Stimulated activated CD8-positive, alpha-beta memory T cell treated with anti-CD3 and anti-CD28 coated beads, Interleukin-4, amount 100 ng/mL, for 1 hour (primary cell): ENCODE measurements at places on chromosomes 6 and 20.

DNA sequence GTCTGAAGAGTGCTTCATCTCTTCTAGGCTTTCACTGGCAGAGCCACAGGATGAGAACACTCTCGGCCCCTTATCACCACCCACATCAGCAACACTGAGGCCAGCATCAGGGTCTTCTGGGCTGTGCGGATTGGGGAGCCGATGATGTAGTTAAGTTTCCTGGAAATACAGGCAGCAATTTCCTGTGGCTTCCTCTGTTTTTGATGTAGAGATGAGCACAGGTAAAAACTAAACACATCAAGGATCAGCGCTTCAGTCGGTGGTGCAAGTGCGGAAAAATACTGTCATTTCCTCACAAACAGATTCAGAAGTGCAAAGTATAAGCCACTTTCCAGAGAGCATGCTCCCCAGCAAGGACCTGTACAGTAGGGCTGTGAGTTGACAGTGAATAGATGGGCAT lies 62.6 kb downstream of the BACH2 start:
- DNase-seq, result no peak

DNA sequence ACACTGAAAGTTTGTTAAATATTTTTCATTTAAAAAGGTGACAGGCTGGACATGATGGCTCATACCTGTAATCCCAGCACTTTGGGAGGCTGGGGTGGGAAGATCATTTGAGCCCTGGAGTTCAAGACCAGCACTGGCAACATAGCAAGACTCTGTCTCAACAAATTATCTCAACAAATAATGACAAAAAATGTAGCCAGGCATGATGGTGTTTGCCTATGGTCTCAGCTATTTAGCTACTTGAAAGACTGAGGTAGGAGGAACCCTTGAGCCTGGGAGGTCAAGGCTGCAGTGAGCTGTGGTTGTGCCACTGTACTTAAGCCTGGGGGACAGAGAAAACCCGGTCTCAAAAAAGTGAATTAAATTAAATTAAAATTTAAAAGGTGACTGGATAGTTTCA lies 56.0 kb upstream of the C6orf118 start:
- no peak for DNase-seq

GRCh38 chr6:157728183-157728881 lies 94.7 kb upstream of the SNX9 start:
- no peak for DNase-seq

GRCh38 chr6:116073765-116074440 lies 13.2 kb upstream of the FRK start:
- DNase-seq, result no peak

DNA sequence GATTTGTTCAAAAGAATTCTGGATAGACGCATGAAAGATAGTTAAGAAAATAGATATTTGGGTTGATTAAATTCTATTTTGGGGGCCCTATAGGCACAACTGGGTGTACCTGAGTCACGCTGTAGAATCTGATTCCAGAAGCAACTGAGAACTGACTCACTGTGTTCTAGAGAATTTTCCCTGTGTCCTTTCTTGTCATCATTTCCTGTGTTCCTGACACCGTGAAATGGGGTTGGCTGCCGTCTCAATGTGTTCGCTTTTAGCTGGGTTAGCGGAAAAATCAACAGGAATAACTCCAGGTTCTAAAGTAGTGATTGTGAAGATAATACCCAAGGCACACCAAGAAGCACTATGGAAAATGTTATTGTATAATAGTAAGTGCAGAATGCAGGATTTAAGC lies 5.0 kb downstream of the GCNT2 start:
- no peak for DNase-seq

DNA sequence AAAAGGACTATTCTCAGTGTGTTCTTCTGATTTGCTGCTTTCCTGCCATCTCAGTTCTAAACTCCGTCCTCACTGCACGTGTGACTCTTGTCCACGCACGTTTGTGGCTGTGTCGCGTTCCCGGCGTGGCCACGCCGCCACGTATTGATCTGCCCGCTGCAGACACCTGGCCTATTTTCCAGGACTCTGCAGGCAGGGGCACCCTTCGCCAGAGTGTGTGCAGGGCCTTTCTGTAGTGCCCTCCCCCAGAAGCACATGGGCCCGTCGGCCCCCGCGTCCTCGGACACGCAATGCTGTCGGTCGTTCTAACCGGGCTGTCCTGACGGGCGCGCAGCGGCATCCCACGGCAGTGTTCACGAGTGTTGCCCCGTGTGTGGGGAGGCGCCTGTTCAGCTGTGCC lies 87.6 kb downstream of the YTHDF1 start:
- no peak for DNase-seq

DNA sequence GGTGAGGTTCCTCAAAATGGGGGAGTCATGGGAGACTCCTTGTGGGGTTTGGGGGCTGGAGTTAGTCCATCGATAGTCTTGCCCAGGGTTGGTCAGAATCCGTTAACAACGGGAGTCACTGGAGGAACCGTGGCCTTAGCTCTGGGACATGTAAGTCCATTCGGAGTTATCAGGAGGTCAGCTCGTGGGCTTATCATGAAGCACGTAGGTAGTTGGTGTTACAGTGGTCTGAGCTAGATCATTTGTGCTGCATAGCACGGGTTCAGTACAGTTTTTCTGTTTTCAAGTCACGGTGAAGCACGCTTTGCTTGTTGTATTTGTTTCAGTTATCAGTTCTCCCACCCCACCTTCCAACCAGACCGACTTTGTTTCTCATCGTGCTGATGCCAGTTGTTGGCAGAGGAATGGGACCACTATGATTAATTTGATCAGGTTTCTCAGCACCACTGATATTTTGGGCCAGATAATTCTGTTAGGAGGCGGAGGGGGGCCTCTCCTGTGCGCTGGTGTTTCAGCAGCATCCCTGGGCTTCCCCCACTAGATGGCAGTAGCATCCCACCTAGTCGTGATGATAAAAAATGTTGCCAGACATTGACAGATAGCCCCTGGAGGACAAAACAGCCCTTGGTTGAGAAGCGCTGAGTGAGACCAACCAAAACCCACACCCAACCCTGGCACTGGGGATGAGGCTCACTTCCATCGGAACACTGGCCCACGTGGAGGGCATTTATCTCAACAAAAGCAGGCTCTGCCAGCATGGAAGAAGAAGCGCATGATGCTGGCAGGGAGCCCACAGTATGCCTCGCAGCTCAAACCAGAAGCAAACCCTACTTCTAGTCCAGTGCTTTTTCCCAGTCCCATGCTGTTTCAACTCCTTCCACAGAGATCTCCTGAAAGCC lies 2.2 kb upstream of the APMAP start:
- DNase-seq, result peak; percentile 70

GRCh38 chr20:39253051-39253755 lies 291.1 kb downstream of the DHX35 start:
- DNase-seq, result no peak

DNA sequence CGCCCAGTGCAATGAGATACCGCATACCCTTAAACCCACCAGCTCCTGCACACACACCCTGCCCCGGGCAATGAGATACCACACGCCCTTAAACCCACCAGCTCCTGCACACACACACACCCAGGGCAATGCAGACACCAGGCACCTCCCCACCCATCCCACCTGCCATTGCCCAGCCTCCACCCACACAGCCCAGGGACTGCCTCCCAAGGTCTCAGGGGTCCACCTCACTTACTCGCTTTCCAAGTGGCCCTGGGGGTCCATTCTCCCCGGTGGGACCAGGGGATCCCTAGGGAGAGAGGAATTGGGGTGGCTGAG lies 24.0 kb downstream of the COL11A2 start:
- DNase-seq, result no peak

GRCh38 chr6:15893556-15894253 lies 230.9 kb upstream of the DTNBP1 start:
- DNase-seq, result no peak

- no peak for DNase-seq
Observed at GRCh38 chr6:105780146-105780860, 305.8 kb upstream of the PRDM1 start.

GRCh38 chr6:49463612-49463967 lies 420 bp downstream of the CENPQ start:
- no peak for DNase-seq

DNA sequence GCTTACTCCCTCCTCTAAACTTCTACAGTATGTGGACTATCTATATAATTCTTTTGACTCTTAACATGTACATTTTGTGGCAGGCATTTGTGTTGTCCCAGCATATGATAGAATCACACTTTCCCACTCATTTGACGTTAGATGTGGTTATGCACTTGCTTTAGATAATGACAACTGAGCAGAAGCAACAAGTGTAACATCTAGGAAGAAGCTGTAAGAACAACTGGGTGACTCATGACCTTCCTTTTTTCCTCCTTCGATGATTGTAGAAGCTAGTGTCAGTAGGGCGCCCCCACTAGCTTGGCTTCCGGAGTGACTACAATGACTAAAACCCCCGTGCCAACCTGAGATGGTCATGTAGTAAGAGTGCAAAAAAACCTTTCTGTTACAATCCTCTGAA lies 74.6 kb upstream of the CEP85L start:
- peak; percentile 32 for DNase-seq

GRCh38 chr6:63635215-63635587 lies 401 bp upstream of the PHF3 start:
- no peak for DNase-seq

DNA sequence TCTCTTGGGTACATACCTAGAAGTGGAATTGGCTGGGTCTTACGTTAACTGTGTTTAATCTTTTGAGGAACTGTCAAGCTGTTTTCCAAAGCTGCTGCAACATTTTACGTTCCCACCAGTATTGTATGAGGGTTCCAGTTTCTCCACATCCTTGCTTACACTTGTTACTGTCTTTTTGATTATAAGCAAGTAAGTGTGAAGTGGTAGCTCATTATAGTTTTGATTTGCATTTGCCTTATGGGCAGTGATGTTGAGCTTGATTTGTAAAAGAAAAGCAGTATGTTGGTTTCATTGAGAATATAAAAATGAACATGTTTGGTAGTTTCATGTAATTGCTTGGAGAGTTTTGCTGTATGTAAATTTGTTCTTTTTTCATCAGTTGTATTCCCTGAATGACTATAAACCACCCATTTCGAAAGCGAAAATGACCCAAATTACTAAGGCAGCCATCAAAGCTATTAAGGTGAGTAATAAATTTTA lies 40.4 kb downstream of the SCAF8 start:
- no peak for DNase-seq

- DNase-seq, result no peak
Observed at GRCh38 chr6:169997187-169997929, 245.9 kb downstream of the ERMARD start.

- no peak for DNase-seq
Observed at GRCh38 chr6:143160439-143161220, 99.9 kb downstream of the AIG1 start.

DNA sequence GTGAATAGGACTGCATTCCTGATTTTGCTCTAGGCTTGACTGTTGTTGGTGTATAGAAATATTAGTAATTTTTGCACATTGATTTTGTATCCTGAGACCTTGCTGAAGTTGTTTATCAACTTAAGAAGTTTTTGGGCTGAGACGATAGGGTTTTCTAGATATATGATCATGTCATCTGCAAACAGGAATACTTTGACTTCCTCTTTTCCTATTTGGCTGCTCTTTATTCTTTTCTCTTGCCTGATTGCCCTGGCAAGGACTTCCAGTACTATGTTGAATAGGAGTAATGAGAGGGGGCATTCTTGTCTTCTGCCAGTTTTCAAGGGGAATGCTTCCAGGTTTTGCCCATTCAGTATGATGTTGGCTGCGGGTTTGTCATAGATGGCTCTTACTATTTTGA lies 13.4 kb downstream of the HLA-DOB start:
- no peak for DNase-seq

- no peak for DNase-seq
Observed at GRCh38 chr20:29298759-29299613, 1958.5 kb upstream of the DEFB115 start.

DNA sequence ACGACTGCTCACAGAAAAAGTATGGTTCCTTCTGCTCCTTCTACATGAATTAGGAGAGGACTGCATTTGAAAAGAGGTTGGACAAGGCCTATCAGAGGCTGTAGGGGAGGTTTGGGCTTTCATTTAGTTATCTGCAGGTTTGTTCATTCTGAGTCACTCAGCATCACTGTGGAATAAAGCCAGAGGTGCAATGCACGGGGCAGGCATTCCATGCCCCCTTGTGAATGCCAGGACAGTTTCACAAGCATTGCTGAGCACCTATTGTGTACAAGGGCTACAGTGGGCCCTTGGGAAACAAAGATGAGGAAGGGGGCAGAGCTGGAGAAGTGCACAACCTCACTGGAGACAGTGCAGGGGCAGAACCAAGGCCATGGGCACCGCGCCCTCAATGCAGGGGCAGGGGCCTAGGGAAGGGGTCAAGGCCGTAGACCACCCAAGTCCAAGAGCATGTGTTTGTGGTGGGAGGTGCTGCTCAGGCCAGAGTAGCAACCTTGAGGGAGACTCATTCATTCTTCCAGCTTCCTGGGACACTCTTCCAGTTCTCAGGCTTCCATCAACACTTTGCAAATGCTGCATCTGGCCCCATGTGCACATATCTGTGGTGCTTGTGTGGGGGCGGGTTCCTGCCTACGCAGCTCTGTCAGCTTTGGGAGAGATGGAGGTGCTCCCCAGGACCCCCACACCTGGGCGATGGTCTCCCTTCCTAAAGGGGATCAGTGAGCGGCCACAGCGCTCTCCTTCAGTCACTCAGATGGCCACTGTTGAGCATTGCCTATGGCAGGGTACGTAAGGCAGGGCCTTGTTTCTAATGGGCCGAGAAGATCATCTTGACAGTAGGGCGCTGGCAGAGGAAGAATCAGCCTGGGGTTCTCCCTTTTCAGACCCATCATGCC lies 204.5 kb downstream of the SYNDIG1 start:
- DNase-seq, result no peak

GRCh38 chr6:138105446-138105845 lies 1.8 kb downstream of the PERP start:
- DNase-seq, result no peak

GRCh38 chr20:35286899-35287508 lies 2.4 kb upstream of the EIF6 start:
- no peak for DNase-seq

GRCh38 chr6:170202416-170203135 lies 88.3 kb downstream of the DLL1 start:
- no peak for DNase-seq

- no peak for DNase-seq
Observed at GRCh38 chr6:44010411-44011349, 116.6 kb downstream of the MRPL14 start.

DNA sequence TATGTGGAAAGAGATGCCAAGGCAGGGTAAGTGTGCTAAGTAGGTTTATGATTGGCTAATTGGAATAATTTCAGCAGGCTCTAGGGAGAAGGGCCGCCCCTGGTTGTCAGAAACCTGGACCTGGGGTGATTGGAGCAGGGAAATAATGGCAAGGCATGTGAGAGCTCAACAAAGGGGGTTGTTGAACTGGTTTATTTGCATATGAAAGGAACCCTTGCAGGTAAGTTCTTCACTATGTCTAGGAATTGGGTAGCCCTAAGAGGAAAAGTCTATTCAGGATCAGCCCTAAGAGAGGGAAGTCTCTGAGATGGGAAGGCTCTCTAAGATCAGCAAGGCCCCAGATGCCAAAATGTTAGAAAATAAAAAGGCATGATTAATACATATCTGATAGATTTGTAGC lies 175.4 kb upstream of the PRND start:
- no peak for DNase-seq

DNA sequence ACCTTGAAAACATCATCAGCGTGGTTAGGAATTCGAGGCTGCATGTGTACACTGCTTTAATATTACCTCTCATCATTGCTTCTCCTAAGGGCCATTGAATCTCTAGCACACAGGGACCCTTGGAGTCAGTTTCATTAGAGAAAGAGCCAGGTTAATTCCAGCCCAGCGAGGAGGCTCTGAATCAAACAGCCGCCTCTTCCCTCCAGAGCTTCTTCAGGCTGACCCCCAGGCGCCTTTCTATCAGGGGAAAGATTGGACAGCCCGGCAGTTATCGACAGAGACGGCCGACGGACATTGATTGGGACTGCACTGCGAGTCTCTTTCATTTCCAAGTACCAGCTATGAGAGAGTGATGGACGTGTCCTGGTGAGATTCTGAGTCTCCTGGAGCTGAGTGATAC lies 159.2 kb downstream of the ANKRD60 start:
- no peak for DNase-seq
